ENCODE measurements at places on chromosomes 4 and X. TPM values are rescaled to one million over a fixed set of nuclear protein-coding genes. Genes with fewer than 3 reads are reported as not detected.

GRCh38 chr4:138650929-138651448, 364.6 kb upstream of the NOCT start:
- no peak for DNase-seq

- peak; percentile 73 for DNase-seq
Measured at GRCh38 chr4:120517966-120518365, 404.6 kb downstream of the PRDM5 start.

DNA sequence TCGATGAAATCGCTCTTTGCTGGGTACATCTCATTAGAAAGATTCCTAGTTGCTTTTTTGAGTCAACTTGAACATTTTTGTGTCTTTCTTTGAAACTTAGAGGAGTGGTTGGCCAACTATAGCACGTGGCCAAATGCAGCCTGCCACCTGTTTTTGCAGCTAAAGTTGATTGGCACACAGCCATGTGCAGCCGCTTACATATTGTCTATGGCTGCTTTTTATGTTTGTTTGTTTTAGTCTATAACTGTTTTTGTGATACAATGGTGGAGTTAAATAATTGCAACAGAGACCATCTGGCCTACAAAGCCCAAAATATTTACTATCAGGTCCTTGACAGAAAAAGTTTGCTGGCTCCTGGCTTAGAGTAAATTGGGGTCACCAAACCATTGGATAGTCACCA, 86.3 kb downstream of the CLCN4 start:
- DNase-seq, result no peak

Gene CRMP1
- 69.3 TPM for polyA plus RNA-seq

Gene MND1
- polyA plus RNA-seq, result 22.6 TPM
